ENCODE measurements at places on chromosomes 2 and 18.

GRCh38 chr2:15588329-15588919 is 3.2 kb upstream of the DDX1 start:
- DNase-seq = peak; percentile 49

DNA sequence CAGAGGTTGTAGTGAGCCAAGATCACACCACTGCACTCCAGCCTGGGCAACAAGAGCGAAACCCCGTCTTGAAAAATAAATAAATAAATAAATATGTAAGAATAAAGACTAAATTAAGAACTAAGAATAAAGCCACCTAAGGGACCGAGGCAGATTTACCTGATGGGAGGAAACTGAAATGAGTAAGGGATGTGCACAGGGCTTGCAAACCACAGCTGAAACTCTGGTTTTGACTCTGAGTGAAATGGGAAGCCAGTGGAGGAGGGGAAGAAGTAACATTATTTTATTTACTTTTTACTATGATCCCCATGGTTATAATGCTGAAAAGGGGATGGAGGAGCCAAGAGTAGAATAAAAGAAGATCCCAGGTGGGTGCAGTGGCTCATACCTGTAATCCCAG is 107.3 kb downstream of the CABYR start:
- no peak for DNase-seq

GRCh38 chr18:23226391-23226790 is 91.1 kb downstream of the CABLES1 start:
- DNase-seq = no peak

- DNase-seq = no peak
These were observed 41.7 kb upstream of the SLC3A1 start for GRCh38 chr2:44233450-44234128.

DNA sequence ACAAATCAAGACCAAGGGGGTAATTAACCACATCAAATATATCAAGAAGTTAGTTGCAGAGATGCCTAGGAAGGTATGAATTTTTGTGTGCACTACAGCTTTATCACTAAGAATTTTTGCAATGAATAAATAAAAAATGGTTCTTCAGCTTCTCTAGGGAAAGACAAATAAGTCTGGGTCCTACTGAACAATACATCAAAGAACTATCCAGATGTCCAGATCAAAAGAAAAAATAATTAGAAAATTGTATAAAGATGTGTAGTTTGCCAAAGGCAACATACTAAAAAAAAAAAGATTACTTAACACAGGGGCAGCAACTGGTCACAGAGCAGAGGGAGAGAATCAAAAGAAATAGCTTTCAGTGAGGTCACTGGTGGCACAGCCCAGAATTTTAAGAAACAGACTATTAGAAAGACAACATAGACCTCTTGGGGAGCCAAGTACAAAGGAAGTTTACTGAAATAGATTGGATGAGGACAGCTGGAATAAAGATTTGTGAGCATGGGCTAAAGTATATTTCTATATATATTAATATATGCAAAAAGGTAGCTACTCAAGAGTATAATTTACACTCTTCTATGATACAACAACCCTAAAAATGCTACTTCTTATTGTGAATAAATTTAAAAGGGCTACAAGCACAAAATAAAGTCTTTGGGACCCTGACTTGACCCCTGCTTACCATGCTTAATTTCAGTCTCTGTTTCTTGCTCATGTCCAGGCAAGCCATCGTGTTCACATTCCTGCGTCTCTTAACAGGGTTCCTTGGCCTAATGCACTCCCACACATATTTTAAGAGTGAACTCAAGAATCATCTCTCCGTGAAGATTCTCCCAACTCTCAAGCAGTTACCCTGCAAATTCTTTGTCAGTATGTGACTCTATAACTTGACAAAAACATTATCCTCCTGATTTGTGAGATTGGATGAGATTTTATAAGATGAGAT is 99.0 kb upstream of the GRB14 start:
- DNase-seq = no peak
